ENCODE measurements at places on chromosomes 4 and X. TPM values are rescaled to one million over a fixed set of nuclear protein-coding genes. Genes with fewer than 3 reads are reported as not detected.

- no peak for DNase-seq
These were observed 54.6 kb upstream of the LEF1 start for GRCh38 chr4:108223313-108223712.

Gene WAS
- 3.2 TPM for total RNA-seq

DNA sequence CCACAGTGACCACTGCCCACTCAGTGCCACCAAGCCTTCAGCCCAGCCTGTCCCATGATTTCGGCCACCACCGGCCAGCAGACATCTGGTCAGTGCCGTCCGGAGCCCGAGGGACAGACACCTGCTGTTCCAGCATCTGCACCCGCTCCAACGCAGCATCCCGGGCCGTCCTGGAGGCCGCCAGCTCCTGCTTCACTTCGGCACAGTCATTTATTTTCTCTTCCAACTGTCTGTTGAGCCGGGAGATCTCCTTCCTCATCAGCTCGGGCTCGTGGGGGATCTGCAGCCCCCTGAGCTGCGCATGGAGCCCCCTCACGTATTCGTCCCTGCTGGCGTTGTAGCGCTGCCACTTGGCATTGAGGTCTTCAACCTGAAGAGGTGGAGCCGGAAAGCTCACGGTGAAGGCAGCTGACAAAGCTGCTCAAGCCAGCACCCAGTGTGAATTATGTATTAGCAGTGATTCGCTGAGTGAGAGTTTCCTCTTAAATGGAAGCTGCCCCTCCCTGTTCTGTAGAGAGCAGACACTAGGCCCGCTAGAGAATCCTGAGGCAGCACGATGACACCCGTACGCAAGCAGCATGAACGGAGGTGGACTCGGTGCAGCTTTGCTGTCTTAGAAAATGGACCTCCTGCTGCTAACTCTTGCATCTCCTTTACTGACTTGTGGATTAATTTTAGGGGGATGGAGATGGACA, 11.4 kb downstream of the TNIP2 start:
- DNase-seq, result no peak

Gene GAR1
- total RNA-seq, result 3.6 TPM

Gene GAGE1
- total RNA-seq, result not detected

GRCh38 chrX:46485897-46486296, 59.3 kb downstream of the ZNF674 start:
- no peak for DNase-seq

Gene RP2
- total RNA-seq, result 4.1 TPM

DNA sequence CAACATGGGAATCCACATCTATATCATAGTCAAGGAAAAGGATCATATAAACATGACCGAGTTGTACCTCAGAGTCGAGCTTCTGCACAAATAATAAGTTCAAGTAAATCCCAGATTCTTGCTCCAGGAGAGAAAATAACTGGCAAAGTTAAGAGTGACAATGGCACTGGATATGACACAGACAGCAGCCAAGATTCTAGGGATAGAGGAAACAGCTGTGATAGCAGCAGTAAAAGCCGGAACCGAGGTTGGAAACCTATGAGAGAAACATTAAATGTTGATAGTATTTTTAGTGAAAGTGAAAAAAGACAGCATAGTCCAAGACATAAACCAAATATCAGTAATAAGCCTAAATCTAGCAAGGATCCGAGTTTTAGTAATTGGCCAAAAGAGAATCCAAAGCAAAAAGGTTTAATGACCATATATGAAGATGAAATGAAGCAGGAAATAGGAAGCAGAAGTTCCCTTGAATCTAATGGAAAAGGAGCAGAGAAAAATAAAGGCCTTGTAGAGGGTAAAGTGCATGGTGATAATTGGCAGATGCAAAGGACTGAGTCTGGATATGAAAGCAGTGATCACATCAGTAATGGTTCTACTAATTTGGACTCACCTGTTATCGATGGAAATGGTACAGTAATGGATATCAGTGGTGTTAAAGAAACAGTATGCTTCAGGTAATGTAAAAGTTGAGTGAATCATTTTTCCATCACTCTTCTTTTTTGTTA, 50.4 kb downstream of the FABP2 start:
- no peak for DNase-seq

Gene TTC29
- not detected for total RNA-seq

DNA sequence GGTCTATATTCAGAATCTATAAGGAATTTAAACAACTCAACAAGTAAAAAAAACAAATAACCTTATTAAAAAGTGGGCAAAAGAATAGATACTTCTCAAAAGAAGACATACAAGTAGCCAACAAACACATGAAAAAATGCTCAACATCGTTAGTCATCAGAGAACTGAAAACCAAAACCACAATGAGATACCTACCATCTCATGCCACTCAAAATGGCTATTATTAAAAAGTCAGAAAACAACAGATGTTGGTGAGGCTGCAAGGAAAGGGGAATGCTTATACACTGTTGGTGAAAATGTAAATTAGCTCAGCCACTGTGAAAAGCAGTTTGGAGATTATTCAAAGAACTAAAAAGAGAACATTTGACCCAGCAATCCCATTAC, 201.6 kb downstream of the QDPR start:
- DNase-seq, result no peak

Gene MAGEB2
- 0.15 TPM for total RNA-seq

DNA sequence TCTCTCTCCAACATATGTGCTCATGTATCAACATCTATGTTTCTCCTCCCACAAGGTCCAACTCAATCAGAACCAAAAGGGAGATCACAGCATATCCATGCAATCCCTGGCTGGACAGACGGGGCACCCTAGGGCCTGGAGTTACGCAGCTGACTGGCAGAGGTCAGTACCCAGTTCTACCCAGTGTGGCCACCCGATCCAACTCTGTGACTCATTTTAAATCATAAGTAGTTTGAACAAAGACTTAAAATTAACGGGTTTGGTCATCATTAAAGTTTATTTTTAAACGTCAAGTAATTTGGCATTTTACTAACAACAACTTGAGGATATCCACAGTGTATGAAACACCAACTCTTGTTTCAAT, 59.5 kb downstream of the APBB2 start:
- DNase-seq, result no peak

DNA sequence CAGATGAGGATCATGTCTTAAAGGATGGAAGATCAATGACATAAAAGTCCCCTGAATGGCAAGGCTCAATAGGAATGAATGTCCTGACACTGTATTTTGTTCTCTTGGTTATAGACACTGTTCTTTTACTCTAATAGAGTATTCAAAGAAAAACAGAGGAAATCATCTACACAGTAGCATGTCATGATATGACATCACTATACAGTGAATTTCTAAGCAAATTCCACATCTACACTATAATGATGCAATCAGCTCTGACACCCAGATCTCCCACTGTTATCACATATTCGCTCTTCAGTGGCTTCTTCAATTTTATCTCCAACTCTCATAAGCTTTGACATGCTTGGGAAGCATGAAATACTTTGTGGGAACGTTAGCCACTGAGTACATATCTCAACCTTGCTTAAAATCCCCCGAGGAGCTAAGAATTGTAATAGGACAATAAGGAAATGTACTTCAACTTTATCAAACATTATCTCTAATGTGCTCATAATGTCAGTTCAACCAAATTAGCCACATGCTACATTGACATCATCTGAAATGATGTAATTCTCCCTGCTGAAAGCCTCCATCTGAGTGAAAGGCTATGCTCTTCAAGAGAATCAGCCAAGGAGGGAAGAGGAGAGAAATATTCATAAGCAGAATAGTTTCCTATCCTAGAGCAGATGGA, 139.6 kb upstream of the PTCHD1 start:
- no peak for DNase-seq

- no peak for DNase-seq
These were observed 23.7 kb upstream of the FAM47B start for GRCh38 chrX:34918856-34919255.

Data from left lobe of liver (tissue), 2 donors.